ENCODE measurements at places on chromosomes 12 and 14.

- no peak for DNase-seq
These were observed 63.6 kb downstream of the GCH1 start for GRCh38 chr14:54838931-54839512.

DNA sequence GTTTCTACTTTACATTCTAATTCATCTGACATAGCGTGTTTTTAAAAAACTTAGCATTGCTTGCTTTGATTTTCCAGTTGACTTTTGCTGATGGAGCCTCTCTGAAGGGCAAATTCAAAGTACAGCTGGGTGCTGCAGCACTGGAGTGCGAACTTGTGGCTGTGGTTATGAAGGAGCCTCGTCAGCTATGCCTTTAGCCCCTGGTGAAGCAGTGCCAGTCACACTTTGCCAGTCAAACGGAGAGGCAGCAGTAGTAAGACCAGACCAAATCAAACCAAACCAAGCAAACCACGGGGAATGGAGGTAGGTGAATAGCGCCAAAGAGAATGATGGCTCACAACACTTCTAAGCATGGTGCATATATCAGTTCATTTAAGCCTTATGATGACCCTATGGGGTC is 15.1 kb upstream of the SLC38A2 start:
- no peak for DNase-seq

DNA sequence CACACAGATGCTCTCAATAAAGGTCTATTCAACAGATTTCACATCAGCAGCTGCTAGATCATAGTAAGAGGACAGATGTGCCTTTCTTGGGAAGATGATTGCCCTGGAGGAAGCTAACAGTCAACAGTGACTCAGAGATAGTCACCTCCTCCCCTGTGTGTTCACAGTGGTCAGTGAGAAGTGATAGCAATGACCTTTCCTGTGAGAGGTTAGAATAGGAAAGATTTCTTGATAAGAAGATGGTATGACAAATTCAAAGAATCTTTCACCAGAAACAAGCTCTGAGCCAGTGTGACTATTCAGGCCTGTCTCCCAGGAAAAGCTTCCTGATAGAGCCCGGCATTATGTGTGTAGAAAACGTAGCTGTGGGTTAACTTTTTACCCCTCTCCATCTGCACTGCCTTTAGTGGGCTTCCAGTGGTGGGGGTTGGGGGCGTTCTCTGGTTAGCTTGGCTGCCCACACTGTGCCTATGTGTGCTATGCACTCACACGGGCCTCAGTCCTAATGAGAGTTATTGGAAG is 66.4 kb upstream of the ARHGAP5 start:
- no peak for DNase-seq

DNA sequence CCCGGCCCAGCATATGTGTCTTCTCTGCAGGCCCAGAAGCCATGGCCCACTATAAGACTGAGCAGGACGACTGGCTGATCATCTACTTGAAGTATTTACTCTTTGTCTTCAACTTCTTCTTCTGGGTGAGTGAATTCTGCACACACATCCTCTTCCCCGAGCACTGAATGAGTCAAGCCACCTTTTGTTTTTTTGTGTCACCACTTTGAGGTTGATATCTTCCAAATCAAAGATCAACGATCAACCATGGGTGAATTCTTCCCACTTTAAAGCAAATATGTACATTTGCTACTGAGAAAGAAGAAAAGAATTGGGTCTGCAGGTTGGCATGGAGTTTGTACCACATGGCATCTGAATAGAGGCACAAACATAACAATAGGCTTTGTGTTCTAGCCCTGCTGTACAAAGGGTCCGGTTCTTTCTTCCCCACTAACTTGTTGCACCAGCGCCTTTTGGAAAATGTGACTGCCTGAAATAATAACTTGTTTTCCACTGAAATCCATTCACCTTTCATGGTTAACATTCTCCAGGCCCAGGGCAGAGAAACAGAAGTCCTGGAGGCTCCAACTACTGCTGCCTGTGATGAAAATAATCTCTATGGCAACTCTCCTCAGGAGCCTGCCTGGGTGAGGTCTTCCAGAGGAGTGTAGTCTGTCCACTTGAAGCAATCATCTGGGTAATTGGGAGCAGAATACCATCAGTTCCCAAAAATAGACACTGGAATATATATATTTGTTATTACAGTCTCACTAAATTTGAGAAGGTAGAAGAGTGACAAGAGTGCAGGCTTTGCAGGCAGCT is 27.6 kb downstream of the TSPAN11 start:
- DNase-seq, result no peak

- DNase-seq, result no peak
These were observed 21.0 kb upstream of the DCN start for GRCh38 chr12:91203610-91204009.

DNA sequence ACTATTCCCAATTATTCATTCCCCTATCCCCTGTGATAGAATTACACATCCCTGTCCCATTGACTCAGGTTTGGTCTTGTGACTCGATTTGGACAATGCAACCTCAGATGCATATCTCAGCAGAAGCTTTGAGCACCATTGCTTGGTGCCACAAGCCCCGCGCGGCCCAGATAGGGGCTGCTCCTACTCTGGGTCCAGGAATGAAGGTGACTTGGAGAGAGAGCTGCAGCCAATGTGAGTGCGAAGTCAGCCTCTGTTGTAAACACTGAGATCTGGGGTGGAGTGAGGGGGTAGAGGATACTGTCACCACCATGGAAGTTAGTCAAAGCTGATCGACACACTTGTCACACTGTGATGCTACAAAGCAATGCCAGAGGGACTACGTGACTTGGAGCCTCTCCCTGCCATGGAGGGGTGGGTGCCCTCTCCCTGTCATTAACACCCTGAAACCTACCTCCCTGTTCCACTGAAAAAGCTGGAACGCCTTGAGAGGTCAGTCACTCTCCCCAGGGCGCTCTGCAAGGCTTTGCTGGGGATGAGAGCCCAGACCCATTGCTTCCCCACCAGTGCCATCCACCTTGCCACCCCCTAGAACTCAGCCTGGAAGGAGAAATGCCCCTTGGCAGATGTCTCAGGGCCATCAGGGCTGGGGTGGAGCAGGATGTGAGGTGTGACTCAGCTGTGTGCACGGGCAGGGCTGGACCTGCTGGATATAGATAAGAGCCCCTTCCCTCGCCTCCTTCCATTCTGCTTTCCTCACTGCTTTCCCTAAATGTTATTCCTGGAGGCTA is 6.6 kb upstream of the PLEK2 start:
- DNase-seq, result no peak

DNA sequence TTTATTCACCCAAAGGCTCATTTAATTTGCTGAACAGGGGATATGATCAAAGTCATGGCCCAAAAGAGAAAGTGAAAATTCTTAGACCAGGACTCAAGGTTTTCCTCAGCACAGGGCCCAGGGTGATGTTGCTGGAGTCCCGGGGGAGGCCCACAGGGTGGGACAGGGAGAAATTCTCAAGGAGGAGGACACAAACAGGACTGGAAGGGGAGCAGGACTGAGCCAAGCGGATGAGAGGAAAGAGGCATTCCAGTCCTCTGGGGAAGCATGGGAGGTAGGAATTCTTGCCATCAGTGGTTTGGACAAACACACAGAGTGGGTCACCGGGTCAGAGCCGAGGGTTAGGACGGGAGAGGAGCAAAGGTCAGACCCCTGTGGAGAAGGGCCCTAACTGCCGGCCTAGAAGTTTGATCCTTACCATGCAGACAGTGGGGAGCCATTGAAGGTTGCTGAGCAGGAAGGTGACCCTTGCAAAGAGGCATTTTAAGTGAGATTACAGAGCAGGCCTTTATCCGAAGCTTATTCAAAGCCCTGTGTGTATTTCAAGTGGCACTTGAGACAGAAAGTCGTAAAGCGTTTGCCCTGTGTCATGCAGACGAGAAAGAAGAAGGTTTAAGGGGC is 68.4 kb upstream of the PTGR2 start:
- DNase-seq, result peak; percentile 26

DNA sequence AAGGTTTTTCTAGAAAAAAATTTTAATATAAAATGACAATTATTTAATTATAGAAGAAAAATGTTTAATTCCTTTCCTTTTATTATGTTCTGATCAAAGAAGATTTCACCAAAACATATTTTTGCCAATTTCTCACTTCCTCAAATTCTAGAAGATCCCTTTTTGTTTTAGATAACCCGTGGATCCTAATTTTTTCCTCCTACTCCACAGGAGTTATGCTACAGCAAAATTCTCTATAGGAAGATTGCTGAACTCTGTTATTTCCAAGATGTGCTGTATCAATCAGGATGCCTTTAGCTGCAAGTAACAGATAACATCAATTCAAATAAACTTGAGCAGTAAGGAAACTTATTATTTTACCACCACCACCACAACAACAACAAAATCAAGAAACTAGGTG is 3.8 kb upstream of the SNX6 start:
- no peak for DNase-seq

DNA sequence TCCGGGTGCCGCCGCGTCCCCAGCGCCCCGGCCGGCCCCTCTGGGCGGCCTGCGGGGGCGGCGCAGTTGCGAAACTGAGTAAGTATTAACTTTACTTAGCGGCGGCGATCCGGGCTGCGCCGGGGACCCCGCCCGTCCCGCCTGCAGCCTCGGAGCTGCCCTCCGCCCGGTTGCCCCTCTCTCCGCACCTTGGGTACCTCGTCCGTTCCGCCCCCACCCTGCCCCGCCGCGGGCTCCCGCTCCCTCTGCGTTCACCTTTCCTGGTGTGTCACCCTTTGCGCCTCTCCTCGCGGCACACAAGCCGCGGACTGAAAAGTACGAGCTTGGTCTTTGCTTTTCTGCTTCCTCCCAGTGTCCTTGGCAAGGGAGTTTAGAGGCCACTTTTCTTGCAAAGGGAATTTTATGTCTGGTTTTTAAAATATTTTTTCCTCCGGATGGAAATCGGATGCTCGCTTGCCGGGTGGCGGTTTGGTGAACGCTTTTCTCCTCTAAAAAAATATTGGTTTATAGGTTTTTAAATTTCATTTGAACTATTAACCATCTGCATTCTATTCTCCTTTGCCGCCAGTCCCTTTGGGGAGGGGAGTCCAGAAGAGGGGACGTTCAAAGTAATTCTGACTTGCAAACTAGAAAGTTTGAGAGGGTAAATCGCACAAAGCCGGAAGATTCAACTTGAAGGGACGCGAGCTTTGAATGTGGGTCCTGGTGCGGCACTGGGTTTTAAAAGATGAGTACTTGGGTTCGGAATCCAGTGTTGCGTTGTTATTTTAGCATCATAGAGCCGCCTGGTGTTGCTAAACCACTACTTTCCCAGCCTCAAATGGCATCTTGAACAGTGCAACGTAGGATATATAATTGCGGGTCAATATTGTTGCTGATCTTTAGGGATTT is 834 bp downstream of the RASSF8 start:
- peak; percentile 62 for DNase-seq

- DNase-seq, result no peak
These were observed 12.4 kb downstream of the MLXIP start for GRCh38 chr12:122090759-122091515.

GRCh38 chr12:42284157-42284556 is 41.7 kb downstream of the ZCRB1 start:
- no peak for DNase-seq

GRCh38 chr12:105983622-105984320 is 155.0 kb downstream of the NUAK1 start:
- DNase-seq, result no peak

GRCh38 chr14:68254669-68255527 is 435.3 kb downstream of the RAD51B start:
- no peak for DNase-seq

- no peak for DNase-seq
These were observed 1.2 kb downstream of the SPTSSA start for GRCh38 chr14:34460841-34461240.

DNA sequence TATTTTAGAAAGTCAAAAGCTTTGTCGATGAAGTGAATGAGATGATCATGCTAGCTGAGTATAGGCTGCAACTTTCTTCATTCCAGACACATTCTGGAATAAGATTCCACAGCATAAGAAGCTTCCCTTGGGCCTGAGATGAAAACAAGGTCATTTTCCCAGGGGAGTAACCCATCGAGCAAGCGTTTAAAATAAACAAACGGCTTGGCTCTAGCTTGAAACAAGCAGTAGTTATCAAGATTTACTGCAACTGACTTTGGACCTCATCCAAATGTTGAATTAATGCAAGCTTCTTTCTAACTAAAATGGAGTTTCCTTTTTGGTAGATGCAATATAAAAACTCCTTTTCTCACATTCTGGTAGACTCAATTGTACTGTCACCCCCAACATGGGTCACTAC is 23.0 kb downstream of the KCNJ8 start:
- no peak for DNase-seq

- no peak for DNase-seq
These were observed 14.8 kb upstream of the BCL11B start for GRCh38 chr14:99286761-99287160.

Measured in G401 (cell line).